ENCODE measurements at places on chromosomes 5 and 9. TPM values are rescaled to one million over a fixed set of nuclear protein-coding genes. Genes with fewer than 3 reads are reported as not detected.
A peak's percentile ranks its signal among the peaks of the same experiment; 100 is the strongest.

DNA sequence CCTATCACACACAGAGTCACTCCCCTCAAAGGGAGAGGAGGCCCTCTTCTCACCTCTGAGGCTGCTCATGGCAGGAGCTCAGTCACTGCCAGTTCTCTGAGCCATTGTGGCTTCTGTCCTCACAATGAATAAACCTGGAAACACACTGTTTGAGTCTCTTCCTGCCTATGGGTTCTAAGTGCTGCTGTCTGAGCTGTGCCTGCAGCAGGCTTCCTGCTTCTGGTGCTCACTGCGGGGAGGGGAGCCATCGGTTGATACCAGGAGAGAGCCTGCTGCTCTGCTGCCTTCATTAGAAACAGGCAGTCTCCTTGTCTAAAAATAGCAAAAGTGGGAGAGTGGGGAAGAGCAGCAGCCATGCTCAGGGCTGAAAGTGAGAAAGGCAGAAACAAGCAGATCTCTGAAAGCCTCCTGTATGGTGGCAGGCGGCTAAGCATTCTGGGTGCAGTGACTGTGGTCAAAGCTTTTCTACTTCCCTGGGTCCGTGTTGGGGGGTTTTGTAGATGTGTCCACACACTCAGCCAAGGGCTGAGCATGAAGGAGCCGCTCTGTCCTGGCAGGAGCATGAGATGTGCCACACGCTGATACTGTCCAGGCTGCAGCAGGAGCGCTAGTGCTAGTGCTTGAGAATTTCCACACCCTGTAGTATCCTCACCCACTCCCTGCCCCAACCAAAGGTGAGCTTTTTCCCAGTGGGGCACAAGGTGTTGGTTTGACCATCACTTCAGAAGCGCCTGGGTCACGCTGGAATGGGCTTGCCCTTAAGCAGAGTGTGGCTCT is 34.2 kb downstream of the PRKACG start:
- DNase-seq: no peak

GRCh38 chr5:105639068-105639467 is 2031.7 kb downstream of the EFNA5 start:
- DNase-seq: peak; percentile 3

- DNase-seq: no peak
Observed at GRCh38 chr9:12185856-12186255, 507.3 kb upstream of the TYRP1 start.

GRCh38 chr9:28792716-28793115 is 1219.4 kb upstream of the C9orf72 start:
- no peak for DNase-seq

- DNase-seq: no peak
Observed at GRCh38 chr5:82374637-82375036, 96.5 kb upstream of the RPS23 start.

GRCh38 chr5:135705141-135705631 is 126.4 kb upstream of the CXCL14 start:
- DNase-seq: peak; percentile 56

GRCh38 chr9:124726886-124727285 is 44.2 kb downstream of the NR6A1 start:
- DNase-seq: no peak

DNA sequence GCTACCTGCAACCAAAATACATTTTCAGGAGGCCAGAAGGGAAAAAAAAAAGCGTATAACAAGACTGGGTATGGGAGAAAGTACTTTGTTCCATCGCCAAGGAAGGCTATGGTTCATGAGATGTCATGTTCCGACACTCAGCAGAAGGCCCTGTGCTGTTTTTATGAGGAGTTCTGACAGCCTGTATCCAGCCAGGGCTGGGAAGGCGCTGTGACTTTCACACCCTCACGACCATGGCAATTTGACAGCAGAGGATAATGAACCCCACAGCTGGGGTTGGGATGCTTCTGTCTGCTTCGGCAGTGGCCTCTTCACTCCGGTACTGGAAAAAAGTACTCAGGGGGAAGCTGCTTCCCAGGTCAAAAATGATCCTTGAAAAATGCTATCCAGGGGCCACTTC is 154.4 kb downstream of the PRELID2 start:
- no peak for DNase-seq

DNA sequence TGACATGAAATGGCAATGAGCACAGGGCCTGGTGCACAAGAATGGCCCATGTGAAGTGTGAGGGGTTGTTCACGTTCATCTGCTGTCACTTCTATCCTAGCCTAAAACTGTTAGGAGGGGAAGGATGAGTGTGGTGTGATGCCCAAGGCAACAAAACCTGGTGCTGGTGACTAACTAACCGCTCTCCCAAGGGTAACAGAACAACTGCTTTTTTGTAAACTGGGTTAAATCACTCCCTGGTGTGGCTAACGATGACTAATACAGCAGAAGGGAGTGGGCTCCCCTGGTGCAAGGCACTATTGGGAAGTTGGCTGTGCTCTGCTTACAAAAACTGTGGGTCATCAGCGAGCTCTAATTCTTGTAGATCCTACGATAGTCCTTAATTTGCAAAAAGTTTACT is 103.2 kb upstream of the VCAN start:
- peak; percentile 99 for DNase-seq

DNA sequence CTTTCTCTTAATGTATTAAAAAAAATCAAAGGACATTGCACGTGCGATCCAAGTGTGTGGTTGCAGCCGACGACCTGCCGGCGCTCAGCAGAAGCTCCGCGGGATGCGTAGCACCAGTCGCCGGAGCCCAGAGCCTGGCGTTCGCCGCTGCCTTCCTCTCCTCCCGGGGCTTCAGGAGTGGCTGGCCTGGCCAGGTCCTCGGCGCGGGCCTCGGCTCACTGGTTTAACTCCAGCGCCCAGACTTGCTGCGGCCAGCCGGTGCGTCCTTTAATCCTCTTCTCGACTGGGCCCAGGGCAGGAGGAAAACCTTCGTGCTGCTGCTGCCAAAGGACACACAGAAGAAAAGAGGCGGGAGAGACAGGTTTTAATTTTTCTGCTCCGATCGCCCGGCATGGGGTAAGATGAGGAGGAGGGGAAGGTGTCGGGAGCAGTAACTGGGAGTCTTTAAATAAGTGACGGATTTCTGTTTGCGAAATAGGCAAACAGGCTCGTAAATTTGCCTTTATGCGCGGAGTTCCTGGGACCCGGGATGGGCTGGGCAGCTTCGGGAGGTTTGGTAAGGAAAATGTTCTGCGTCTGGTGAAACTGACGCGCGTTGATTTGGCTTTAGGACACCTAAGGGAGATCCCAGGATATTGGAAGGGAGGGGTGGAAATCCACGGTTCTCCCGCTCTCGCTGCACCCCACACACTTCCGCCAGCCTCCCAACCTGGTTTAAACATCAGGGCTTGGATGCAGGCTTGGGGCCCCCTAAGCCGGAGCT is 2.3 kb downstream of the HAND1 start:
- DNase-seq: no peak

- no peak for DNase-seq
Observed at GRCh38 chr9:37961351-37961750, 57.4 kb upstream of the SLC25A51 start.

DNA sequence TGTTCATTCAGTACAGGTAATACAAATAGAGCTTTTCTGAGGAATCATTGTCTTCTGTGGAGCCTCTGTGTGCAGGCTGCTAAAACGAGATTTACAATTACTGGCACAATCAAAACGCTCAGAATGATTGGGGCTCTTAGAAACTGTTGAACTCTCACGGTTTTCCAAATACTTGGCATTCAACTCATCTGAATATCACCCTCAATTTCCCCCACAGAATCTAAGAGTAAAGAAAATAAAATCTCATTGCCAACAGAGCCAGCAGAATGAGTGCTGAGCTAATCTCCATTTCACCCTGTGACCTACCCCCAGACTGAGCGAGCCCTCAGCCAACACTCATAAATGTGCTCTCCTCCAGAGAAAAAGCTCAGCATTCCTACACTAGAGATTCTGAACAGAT is 35.3 kb upstream of the TMED7 start:
- no peak for DNase-seq

GRCh38 chr9:76162751-76163500 is 231.3 kb downstream of the RFK start:
- peak; percentile 61 for DNase-seq

- no peak for DNase-seq
Observed at GRCh38 chr5:133081036-133081435, 29.2 kb downstream of the HSPA4 start.

DNA sequence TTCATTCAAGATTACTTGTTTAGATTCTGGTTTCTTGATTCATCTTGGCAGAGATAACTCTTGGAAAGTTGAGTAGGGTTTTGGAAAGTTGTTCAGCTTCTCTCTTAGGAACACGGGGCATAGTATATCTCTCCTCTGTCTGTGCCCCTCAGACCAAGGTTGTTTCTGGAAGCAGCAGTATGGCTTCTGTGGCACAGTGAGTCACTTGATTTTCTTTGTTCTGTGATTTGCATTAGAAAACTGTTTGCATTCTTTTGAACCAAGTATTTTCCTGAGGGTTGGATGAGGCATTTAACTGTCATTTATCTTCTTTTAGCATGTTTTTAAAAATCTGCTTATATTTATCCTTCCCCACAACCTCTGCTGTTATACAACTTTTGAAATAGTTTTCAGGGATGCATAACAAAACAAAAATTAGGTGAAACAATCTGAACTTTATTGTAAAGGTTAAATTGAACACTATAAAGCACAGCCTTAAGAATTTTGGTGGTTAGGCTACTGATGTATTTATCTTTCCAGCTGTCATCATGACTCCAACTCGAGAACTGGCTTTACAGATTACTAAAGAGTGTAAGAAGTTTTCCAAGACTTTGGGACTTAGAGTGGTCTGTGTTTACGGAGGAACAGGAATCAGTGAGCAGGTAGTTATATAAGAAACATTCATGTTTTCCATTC is 26.5 kb downstream of the DDX46 start:
- DNase-seq: peak; percentile 46

DNA sequence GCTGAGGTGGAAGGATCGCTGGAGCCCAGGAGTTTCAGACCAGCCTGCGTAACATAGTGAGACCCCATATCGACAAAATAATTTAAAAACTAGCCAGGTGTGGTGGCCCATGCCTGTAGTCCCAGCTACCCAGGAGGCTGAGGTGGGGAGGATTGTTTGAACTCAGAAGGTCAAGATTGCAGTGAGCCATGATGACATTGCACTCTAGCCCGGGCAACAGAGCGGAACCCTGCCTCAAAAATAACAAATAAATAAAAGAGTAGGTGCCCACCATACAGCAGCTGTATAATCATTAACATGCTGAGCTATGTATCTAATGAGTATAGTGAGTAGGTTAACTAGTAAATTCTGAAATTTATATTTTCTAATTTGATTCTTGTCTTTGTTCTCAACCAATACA is 11.0 kb upstream of the ATP6V0E1 start:
- no peak for DNase-seq

- no peak for DNase-seq
Observed at GRCh38 chr9:128891321-128892220, 9.6 kb downstream of the LRRC8A start.

DNA sequence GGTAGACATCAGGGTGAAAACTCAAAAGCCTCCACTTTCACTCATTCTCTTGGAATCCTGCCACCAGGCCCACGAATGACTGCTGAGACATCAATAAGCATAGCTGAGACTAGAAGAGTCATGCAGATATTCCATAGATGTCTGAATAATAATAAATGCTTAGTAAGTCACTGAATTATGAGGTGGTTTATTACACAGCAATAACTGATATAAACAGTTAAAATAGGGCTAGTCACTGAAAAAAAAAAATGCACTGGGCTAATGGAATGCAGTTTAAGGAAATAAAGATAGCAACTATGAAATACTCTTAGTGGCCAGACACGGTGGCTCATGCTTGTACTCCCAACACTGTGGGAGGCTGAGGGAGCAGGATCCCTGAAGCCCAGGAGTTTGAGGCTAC is 262.8 kb upstream of the CDH6 start:
- DNase-seq: no peak

DNA sequence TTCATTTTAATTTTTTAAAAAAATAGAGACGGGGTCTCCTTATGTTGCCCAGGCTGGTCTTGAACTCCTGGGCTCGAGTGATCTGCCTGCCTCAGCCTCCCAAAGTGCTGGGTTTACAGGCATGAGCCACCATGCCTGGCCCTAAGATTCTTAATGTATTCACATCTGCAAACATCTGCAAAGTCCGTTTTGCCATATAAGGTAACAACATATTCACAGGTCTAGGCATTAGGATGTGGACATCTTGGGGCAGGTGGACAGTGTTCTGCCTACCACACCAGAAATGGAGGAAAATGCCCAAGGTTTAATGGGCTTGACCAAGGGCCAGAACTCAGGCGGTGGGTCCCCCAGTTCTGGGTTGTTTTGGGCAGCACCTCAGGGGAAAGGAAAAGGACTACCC is 41.6 kb upstream of the VDAC1 start:
- DNase-seq: no peak

- DNase-seq: no peak
Observed at GRCh38 chr9:119094086-119094485, 275.1 kb downstream of the BRINP1 start.

GRCh38 chr9:17614250-17614649 is 35.4 kb downstream of the SH3GL2 start:
- DNase-seq: no peak

DNA sequence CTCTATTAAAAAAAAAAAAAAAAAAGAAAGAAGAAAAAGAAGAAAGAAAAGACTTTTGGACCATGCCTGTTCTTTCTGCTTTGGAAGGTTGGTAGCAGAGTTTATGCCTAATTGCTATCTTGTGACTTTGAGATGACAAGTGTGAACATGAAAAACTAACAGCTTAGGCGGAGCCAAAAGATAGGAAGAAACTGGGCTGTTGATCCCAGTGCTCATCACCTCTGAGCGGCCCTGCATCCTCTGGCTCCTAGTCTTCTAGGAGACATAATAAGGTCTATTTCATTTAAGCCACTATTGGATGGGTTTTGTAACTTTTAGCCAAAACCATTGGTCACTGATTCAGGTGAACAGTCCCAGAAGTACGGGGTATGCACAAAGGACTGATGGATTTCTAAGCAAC is 34.4 kb upstream of the ATP6V1G1 start:
- DNase-seq: no peak

DNA sequence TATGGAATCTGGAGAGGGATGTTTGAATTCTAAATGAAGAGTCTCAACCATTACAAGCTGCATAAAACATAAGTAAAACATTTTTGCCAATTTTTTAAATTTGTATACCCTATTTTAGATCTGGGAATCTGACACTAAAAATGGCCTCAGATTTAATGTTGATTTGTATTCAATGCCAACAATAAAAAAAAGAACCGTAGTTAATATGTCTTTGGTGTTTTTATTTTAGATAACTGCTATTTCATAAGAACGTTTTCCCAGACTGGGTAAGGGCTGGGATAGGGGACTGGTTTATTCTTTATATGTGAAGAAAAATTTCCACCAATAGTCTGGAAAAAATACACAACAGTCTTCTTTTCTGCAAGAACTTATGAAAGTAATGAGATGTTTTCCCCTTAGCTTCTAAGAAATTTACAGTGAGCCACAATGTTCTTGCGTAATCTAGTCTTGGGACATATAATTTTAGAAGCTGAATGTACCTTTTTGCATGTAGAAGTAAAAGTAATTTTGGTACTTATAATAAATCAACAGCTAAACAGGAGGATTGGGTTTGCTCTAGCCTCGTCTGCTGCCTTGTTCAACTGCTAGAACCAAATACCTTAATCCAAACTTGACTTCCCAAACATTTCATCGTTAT is 244.6 kb upstream of the EFNA5 start:
- peak; percentile 13 for DNase-seq

FAM169A gene
- 2.4 TPM for total RNA-seq

FGF10 gene
- total RNA-seq: 1.3 TPM

ANKDD1B gene
- total RNA-seq: 0.06 TPM

ADAMTS13 gene
- 2.3 TPM for total RNA-seq

IRX2 gene
- total RNA-seq: 5.3 TPM

PTCD2 gene
- total RNA-seq: 25.3 TPM

ZFP2 gene
- 0.92 TPM for total RNA-seq

DOCK2 gene
- 6.1 TPM for total RNA-seq

DNAH5 gene
- 0.75 TPM for total RNA-seq

GPR150 gene
- total RNA-seq: 1.6 TPM

CCL27 gene
- not detected for total RNA-seq

CNOT8 gene
- total RNA-seq: 73.5 TPM

RMND5B gene
- 14.4 TPM for total RNA-seq

KIF20A gene
- total RNA-seq: 108 TPM

Measured in LHCN-M2 (cell line).